Kidney epithelial cell (primary cell): ENCODE measurements at places on chromosomes 12 and 14. TPM values are rescaled to one million over a fixed set of nuclear protein-coding genes. Genes with fewer than 3 reads are reported as not detected.

The WIF1 gene
- total RNA-seq, result not detected in 2 replicates

The OR6J1 gene
- total RNA-seq, result not detected in 2 replicates

The CCDC177 gene
- under 0.01 and 0.13 TPM in 2 replicates for total RNA-seq

The TGFB3 gene
- 1.4 and 3.1 TPM in 2 replicates for total RNA-seq

The RPL10L gene
- not detected in 2 replicates for total RNA-seq

The CEBPE gene
- not detected in 2 replicates for total RNA-seq

The ITGB7 gene
- 0.75 and 1.6 TPM in 2 replicates for total RNA-seq

The C12orf54 gene
- total RNA-seq, result not detected in 2 replicates

The KRT6C gene
- not detected in 2 replicates for total RNA-seq

The FOXG1 gene
- total RNA-seq, result 0.17 TPM in 1 of 2 replicates, not detected in the other

The CDCA3 gene
- 5.8 and 8.3 TPM in 2 replicates for total RNA-seq

The OR4E2 gene
- total RNA-seq, result not detected in 2 replicates

The ARHGDIB gene
- total RNA-seq, result 10.4 and 13.8 TPM in 2 replicates

The RBM25 gene
- total RNA-seq, result 28.2 and 30.8 TPM in 2 replicates

The A2M gene
- 1.6 and 5.1 TPM in 2 replicates for total RNA-seq

The RNF31 gene
- total RNA-seq, result 70.7 and 77.0 TPM in 2 replicates

The SYCP3 gene
- 0.07 TPM in 1 of 2 replicates, not detected in the other for total RNA-seq

The SYT1 gene
- total RNA-seq, result 7.4 and 8.8 TPM in 2 replicates

The BAZ1A gene
- total RNA-seq, result 36.1 and 44.2 TPM in 2 replicates

The SRRM4 gene
- total RNA-seq, result 0.27 and 0.42 TPM in 2 replicates

The INSM2 gene
- total RNA-seq, result not detected in 2 replicates

The LRTM2 gene
- total RNA-seq, result not detected in 2 replicates

The PTHLH gene
- 2.1 and 2.7 TPM in 2 replicates for total RNA-seq

The CLEC7A gene
- total RNA-seq, result 0.07 and 0.13 TPM in 2 replicates

The SH2B3 gene
- total RNA-seq, result 30.5 and 32.3 TPM in 2 replicates
